ENCODE measurements at places on chromosomes 11 and 22.

DNA sequence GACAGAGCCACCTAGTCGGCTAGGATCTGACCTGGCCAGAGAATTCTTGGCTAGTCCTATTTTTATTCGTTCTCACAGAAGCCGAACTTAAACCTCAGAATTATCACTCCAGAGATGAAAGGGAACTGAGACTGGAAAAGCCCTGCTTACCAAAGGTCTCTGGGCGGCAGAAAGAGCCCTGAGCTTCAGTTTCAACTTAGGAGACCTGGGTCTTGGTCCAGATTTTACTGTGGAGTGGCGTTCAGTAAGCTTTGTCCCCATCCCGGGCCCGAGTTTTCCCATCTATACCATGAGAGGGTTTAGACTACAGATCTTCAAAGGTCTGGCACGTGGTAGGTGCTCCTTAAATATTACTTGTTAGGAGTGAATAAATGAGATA is 516 bp downstream of the NEU3 start:
- no peak for DNase-seq

DNA sequence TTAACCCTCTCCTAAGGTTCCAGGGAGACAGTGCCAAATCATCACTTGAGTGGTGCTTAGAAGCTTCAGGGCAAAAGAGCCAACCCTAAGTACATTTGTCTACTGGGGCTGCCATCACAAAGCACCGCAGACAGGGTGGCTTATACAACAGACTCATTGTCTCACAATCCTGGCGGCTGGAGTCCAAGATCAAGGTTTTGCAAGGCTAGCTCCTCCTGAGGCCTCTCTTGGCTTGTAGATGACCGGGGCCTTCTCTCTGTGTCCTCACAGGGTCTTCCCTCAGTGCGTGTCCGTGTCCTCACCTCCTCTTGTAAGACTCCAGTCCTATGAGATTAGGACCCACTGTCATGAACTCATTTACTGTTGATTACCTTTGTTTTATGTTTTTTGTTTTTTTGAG is 34.1 kb upstream of the CD81 start:
- no peak for DNase-seq

GRCh38 chr11:65556470-65557279 is 1.5 kb downstream of the LTBP3 start:
- no peak for DNase-seq

DNA sequence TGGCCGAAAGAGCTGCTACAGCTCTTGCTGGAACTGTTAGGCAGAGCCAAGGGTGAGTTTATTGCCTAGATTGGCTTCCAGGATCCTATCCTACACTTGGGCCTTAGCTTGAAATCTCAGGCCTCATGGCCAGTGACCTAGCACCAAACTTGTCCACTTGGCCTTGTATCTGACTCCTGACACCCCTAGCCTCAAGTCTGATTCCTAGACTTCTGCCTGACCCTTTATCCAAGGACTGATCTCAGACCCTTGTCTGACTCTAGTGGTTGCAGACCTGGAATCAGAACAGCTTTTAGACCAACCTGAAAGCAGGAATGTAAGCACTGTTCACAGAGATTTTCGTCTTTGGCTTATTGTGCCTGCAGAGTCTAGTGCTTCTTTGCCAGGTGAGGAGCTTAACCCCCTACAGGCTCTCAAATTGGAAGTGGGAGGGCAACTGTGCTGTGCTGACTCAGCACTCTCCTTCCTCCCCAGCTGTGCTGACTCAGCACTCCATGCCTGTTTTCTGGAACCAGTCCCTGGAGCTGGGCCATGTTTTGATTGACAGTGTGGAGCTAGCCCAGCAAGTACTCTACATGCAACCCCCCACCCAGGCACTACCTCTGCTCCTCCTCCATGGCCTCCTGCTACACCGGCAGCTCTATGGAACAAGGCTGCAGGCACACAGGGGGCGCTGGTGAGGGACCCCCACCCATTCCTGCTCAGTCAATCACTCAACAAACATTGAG is 35.1 kb downstream of the RRP8 start:
- DNase-seq, result peak; percentile 73

DNA sequence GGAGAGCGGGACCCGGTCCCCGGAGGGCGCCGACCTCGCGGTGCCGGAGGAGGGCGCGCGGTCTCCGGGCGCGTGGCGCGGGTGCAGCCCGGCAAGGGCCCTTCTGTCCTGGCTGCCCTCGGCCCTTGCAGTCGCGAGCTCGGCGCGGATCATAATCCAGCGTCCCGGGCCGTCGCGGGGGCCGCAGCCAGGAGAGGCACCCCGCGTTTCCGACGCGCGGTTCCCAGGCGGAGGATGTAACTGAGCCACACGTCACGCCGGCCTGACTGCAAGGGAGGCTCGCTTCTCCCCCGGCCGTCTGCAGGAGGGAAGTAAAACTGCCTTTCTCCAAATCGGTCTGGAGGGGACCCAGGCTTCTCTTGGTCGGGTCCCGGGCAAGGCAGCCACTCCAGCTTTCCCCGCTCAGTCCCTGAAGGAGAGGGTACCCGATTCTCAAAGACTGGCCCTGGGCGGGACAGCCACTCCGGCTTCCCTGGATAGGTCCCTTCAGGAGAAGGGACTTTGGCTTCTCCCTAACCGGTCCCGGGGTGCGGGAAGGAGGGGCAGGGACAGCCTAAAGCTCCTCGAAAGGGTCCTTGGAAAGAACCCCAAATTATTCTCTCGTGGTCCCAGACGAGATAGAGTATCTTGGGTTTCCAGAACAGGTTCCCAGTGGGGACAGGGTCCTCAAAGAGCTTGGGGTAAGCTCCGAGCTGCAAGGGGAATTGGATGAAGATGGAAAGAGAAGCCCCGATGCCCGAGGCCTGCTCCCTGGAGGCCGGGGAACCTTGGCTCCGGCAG is 836 bp downstream of the SPON1 start:
- no peak for DNase-seq

DNA sequence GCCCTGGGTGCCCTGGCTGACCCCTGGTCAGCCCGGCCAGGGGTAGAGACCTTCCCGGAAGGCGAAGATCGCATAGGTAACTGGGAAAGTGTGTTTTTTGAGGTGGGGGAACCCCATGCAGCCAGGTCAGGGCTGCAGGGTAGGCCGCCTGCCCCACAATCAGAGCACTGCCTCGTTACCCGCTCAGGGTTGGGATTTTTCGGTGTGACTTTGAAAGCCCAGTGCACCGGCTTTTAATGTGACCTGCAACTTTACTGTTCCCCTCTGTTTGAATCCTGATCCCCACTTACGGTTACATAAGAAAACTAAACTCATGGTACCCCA is 239.2 kb upstream of the PLET1 start:
- DNase-seq, result no peak

GRCh38 chr11:33507967-33508366 is 192.7 kb downstream of the C11orf91 start:
- no peak for DNase-seq
